CD4-positive, alpha-beta T cell treated with Interleukin-2 at 100 ng/mL for 4 hours (primary cell): ENCODE measurements at places on chromosomes 7 and 10.

- DNase-seq: no peak
Observed at GRCh38 chr10:88474884-88475844, 108.0 kb downstream of the RNLS start.

GRCh38 chr7:17184805-17185689 lies 113.4 kb upstream of the AHR start:
- DNase-seq: peak; percentile 32

DNA sequence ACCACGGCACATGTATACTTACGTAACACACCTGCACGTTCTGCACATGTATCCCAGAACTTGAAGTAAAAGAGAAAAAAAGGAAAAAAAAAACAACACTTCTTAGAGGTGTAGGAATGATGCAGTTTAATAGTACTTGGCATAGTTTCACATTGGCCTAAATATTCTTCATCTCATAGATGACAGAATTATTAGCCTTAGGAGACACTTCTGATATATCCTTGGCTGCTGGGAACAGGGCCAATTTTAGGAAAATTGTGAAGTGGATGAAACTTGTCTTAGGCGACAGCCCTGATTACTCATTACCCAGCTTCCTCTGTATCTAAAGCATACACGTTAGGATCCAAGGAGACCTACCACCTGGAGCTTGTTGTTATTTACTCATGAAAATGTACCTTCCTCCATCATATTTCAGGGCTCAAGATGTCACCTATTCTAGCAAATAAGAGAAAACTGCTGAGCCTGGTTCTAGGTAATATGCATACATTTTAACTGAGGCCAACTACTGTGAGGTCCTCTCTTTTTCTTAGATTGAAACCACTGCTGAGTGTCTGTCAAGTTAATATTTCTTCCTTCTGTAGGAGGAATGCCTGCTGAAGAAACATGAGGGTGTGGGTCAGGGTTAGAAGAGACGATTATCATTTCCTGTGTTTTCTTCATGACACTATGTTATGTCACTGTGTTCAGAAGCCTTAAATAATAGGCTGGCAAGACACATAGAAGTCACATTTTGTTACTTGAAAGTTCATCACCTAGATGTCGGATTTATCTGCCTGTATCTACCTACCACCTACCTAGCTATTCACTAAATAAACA lies 44.3 kb downstream of the CPED1 start:
- no peak for DNase-seq

- no peak for DNase-seq
Observed at GRCh38 chr7:27080844-27081436, 14.9 kb downstream of the HOXA1 start.

DNA sequence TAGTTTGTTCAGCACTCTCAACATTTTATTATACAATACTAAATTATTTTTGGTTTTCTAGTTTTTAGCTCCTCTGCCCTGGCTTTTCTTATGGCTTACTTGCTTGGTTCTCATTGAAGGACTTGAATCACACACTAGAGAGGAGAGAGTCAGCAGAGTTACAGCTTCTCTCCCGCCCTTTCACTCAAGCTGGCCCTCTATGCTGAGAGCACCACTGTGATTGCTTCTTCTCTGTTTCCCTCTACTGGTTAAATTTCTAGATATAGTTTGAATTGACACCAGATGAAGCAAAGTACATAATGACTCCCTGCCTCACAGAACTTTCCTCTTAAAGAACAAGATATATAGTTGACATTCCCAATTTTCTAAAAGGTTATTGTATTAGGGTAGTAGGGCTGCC lies 767.3 kb upstream of the SORCS1 start:
- no peak for DNase-seq

- no peak for DNase-seq
Observed at GRCh38 chr7:6567886-6568285, 9.4 kb upstream of the ZDHHC4 start.
